ENCODE measurements at places on chromosomes 2 and 18.
A peak's percentile ranks its signal among the peaks of the same experiment; 100 is the strongest.

DNA sequence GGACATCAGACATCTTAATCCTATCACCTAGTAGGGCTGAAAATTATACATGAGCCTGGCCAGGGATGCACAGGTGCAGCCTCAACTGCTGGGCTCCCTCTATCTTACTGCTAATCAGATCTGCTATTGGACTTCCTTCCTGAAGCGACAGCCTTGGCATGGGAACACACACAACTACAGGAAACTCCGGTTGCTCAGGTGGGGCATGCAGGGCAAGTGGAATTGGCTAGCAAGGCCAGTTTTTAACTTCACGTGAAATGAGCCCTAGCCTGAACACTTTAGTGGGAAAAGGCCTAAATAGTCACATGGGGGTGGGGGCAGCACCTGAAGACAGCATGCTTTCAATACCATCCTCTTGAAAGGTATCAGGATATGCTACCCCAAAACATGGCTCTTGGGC, 147.9 kb upstream of the NCKAP5 start:
- no peak for DNase-seq

- DNase-seq = no peak
These were observed 3.6 kb downstream of the RPRM start for GRCh38 chr2:153474876-153475435.

- no peak for DNase-seq
These were observed 25.9 kb upstream of the ALLC start for GRCh38 chr2:3631851-3632659.

DNA sequence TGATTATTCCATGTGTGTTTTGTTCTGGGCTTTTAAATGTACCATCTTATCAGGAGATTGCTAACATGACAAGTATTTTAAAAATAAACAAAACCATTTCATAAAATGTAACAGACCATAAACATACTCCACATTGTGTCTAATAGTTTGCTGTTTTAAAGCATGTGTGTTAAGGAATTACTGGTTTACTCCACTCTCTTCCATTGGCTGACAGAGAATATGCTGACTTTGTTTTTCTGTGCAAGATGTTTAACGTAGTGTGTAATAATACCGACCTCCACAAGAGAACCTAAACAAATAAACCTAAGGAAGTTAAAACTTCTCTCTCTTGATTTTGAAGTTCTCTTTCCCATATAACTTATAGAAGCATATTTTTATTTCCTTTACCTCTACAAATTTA, 17.0 kb upstream of the TMEM18 start:
- DNase-seq = no peak

DNA sequence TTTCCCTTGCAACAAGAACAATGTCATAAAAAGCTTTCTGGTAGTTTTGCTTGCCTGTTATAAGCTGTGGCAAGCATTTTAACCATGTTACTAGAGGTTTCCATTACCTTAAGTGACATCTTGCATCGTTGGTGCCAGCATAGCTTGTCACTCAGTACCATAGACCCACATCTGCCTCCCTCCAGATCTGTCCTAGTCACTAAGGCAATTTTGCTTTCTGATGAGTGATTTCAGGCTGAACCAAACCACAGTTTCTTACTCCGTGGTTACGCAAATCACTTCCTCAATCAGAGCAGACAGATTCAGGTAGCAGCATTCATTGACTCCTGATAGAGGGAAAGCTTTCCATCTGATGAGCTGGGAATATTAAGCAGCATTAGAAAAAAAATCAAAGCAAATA, 1057.5 kb upstream of the FAM98A start:
- DNase-seq = no peak

- no peak for DNase-seq
These were observed 190.7 kb downstream of the DNER start for GRCh38 chr2:229523663-229524062.

GRCh38 chr2:217593732-217594131, 409.1 kb downstream of the TNS1 start:
- DNase-seq = no peak

DNA sequence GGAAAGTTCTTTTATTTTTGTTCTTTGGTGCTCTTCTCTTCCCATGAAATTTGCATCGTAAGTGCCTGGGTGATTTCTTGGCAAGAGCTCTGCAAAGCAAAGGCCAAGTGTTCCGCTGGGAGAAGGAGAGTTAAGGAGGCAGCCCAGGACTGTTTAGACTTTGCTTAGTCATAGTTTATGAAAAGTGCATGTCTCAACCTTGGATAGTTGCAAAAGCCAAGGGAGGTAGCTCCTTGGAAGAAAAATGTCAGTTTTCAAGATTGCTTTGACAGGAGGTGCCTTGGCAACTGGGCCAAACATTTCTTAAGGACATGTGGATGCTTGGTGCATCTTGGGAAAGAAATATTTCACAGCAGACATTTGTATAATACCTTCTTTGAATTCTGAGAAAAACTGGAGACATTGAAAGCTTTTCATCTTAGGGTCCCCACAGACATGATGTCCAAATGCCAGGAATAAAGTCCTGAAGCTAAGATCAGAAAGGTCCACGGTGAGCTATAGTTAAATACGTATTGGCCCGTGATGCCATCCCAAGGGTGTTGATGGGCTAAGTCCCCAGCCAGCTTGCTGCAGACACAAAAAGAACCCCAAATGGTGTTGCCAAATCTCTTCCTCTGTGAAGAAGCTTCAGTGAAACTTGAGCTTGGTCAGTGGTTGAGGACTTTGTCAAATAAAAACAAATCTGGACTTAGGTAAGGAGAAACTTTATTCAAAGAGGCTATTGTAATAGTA, 96.3 kb upstream of the THUMPD2 start:
- DNase-seq = peak; percentile 92

DNA sequence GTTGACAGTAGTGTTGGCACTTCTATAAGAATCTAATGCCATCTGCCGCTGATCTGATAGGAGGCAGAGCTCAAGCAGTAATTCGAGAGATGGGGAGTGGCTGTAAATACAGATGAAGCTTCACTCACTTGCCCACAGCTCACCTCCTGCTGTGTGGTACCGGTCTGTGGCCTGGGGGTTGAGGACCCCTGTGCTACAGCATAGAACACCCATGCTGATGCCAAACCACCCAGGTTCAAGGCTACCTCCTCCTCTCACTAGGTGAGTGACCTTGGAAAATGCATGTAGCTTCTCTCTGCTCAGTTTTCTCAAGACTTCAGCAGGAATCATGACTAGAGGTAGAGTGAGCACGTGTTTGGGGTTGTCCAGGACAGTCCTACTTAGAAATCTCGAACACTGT, 263.4 kb downstream of the SH3BP4 start:
- DNase-seq = no peak

DNA sequence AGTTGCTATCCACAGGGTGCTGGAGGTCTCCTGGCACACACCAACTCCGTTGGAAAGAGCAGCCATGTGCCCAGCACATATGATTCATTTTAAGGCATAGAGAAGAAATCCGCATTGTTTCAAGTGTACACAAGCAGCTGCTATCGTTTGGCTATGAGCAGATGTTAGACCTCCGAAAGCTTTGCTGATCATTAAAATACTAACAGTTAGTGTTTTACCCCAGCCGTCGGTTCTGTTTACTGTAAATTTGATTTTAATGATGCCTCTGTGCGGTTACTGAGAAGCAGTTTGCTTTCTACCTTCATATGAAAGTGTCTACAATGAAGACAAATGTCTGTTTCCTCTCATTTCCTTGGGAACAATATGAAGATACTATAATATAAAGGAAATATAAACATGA, 154.9 kb downstream of the PTGR3 start:
- no peak for DNase-seq

DNA sequence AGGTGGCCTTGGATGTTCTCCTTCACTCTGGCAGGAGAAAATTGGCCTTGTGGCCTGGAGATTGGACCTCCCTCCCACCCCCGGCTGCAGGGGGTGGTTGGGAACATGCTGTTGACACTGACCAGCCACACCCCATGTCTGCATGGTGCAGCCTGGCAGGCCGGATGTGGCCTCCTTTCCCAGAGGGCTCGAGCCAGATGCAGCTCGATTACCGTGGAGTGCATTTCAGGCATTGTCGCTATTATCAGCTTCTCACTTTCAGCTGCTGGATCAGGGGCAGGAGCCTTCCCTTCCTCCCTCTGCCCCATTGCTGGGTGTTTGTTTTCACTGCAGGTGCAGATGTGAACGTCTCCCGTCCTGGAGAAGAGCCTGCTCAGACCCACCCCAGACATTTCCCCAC, 211.0 kb upstream of the SIX2 start:
- DNase-seq = peak; percentile 52

- no peak for DNase-seq
These were observed 91.5 kb upstream of the SLC8A1 start for GRCh38 chr2:40543381-40543780.

DNA sequence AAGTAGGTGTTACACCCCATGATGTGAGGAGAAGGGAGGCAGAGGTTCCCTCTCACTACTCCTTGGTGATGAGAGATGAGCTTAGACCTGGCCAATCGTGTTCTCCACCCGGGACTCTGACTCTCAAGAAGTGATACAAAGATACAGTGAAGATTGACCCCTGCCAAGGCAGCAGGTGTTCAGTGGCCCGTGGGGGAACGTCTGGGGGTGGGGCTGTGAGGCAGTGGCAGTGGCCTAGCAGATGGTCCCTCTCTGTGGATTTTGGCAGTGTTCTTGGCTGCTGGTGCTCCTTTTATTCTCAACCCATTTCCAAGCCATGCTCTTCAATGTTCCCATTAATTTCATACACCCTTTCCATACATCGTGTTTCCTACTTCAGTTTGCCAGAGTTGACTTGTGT, 120.4 kb upstream of the NEDD4L start:
- DNase-seq = no peak

DNA sequence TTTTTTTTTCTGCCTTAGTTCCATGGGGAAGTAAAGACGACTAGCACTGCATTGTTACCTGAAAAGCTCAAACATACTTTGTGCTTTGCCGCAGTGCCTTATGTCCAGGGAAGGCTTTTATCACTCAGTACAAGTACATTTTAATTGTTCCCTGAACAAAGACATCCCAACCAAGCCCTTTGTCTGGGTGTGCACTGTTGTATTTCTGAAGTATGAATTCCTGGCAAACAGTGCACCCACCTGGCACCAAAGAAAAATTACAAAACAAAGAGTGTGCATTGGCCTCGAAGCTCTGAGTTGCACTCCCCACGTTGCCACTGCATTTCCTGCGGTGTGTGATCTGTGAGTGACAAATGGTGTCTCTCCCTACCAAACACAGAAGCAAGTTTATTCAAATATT, 858.5 kb upstream of the PIK3C3 start:
- peak; percentile 53 for DNase-seq

DNA sequence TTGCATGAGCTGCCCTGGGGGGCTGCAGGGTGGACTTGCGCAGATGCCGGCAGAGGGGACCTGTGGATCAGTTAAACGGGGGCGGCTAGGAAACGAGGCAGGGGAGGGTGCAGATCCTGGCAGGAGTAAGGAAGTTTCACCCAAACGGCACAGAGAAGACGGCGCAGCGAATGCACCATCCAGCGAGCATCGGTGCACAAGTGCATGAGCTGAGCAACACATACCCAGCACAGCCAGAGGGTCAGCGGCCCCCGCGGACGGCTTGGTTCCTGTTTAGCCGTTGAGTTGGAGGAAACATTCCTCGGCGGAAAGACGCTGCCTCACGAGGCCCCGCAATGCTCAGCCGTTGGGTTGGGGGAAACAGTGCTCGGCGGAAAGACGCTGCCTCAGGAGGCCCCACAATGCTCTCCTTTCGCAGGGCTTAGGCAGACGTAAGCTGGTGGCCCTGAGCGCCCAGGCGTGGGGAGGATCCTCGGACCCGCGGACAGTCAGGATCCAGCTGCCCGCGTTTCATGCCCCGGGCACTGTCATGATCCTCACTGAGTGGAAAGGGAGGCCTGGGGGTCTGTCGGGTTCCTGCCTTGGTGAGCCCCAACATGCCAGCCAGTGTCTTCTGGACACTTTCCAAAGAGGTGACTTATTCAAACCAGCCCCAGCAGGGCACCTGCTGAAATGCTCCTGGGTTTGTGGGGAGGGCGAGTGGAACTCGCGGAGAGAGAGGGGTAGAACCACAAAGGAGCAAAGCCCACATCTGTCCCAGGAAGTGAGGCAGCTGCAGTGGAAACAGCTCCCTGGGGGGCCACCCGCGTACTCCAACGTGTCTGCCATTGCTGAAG, 86.3 kb downstream of the NDUFA10 start:
- DNase-seq = no peak

GRCh38 chr2:48715042-48715899, 40.3 kb downstream of the LHCGR start:
- DNase-seq = peak; percentile 54

GRCh38 chr18:55983433-55983832, 395.4 kb upstream of the TCF4 start:
- DNase-seq = no peak

DNA sequence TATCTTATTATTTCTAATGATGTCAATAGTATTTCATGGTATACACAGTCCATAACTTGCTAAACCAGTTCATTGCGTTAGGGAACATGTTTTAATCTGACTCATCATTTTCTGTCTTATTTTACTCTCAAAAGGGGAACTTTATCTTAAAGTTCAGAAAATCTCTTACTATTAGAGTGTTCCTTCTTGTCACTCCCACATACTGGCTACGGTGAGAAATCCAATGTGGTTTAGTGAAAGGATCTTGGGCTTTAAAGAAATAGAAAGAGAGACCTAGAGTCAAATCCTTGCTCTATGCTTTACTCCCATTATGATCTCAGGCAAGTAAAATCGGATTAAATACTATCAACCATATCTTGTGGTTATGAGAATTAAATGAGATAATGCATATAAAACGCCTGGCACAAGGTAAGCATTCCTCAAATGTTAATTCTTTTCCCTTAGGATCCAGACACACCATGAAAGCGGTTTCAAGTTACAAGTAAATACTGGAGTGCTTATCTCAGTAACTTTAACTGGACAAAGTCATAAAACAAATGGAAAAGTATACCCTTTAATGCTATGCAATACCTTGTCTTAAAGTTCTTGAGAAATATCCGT, 576.0 kb downstream of the ARHGAP15 start:
- peak; percentile 66 for DNase-seq

DNA sequence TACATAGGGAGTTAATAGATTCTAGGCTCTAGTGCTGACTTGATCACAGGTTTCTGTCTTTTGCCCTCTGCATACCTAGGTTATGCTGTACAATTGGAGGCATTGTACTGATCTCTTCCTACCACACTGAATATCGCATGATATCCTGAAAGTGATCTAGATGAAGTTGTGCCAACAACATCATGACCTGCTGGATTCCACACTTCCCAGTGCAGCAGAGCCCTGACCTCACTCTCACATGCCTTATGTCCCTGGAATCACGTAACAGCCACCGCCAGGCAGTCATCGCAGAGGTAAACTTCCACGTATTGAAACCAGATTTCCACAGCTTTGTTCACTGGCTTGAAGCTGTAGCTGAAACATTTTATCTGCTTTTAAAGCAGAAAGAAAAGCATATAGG, 214.0 kb downstream of the ANKRD30B start:
- no peak for DNase-seq

DNA sequence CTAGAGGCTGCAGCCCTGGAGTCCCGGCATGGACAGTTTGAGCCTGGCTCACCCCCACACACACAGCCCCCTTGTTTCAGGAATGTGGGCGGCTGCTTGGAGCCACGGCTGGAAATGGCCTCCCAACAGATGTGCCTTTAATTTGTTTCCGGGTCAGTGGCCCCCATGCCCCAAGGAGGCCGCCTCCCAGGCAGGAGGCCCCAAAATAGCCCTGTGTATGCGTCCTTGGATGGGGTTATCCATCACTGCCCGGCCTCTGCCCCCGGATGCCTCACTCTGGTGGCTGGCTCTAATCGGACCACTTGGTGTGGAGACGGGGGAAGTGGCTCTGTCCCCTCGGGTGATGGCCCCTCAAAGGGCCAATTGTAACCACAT, 151.9 kb upstream of the MYCN start:
- no peak for DNase-seq

Data from H4 (cell line).